ENCODE measurements at places on chromosomes 11 and 22.

DNA sequence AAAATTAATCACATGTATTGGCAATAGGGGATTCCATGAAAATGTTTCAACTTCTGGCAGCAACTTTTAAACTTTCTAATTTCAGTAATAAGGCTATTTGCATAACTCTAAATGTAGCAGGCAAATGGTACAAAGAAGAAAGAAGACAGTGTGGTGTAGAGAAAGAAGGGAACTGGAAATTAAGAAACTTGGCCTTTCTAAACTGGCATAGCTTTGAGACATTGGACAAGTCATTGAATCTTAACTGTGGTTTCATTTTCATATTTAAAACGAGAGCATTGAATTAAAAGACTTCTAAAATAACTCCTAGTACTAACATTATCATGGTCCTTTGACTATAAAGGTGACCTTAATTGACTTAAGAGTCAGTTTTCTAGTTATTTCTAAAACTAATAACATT, 125.0 kb downstream of the UVRAG start:
- no peak for DNase-seq

DNA sequence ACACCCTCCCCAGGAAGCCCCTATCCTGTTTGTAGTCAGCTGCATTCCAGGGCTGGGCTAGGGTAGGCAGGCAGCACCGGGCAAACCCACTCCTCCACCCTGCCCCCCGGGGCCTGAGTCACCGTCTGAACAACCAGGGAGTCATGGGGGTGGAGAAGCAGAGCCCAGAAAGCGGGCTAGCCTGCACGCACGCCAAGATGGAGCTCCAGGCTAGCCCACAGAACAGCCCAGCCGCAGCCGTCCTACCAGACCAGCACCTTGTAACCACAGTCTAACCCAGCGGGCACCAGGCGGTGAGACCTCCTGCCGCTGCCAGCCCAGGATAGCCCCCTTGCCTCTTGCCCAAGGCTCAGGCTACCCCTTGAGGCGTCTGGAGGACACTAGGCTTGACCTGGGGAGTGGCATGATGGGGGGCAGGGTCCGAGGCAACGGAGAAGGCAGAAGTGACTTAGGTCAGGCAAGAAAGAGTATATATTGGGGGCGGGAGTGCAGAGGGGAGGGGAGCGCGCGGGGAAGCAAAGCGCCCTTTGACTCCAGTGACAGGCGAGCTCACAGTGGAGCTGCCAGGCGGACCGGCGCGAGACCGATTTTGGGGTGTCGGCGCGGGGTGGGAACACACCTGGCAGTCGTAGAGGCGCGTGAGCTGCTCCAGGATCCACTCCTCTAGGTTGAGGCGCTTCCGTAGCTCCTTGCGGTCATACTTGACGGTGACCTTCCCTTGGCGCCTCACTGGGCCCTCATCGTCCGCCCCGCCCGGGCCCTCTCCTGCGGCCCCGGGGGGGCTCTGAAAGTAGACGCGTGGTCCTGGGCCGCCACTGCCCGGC, 734 bp downstream of the PPP1R14B start:
- peak; percentile 50 for DNase-seq

GRCh38 chr11:69531717-69532088, 50.2 kb downstream of the LINC01488 start:
- no peak for DNase-seq

- DNase-seq = no peak
Measured at GRCh38 chr22:26660961-26661578, 3.7 kb downstream of the MIAT start.

GRCh38 chr11:75403983-75404658, 4.8 kb downstream of the RPS3 start:
- no peak for DNase-seq

DNA sequence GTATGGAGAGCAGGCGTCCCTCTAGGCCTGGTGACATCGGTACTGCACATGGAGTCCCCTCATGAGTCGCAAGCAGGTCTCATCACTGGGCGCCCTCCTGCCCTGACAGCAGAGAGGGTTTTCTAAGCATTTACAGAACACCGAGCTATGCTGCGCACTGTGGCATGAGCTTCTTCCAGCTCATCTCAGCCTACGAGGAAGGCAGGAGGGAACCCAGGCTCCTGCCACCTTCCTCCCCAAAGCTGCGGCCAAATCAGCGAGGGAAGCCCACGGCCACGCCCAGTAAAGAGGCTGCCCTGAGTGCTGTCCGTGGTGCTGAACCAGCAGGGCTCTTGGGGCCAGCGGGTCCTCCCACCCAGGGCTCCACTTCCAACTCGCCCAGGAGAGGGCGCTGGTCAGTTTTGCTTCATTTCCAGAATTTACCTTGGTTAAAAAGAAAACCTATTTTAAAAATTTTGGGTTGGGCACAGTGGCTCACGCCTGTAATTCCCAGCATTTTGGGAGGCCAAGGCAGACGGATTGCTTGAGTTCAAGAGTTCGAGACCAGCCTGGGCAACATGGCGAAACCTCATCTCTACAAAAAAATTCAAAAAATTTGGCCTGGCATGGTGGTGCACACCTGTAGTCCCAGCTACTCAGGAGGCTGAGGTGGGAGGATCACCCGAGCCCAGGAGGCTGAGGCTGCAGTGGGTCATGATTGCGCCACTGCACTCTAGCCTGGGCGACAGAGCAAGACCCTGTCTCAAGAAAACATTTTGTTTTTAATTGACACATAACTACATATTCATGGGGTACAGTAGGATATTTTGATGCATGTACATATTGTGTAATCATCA, 34.2 kb downstream of the PHF21B start:
- DNase-seq = peak; percentile 51

GRCh38 chr11:2830030-2830812, 55.4 kb downstream of the CDKN1C start:
- DNase-seq = no peak

Data from AG04450 (cell line).